ENCODE measurements at places on chromosomes 5 and 9. TPM values are rescaled to one million over a fixed set of nuclear protein-coding genes. Genes with fewer than 3 reads are reported as not detected.

GRCh38 chr5:80592761-80593160 lies 22.7 kb upstream of the ANKRD34B start:
- no peak for DNase-seq

DNA sequence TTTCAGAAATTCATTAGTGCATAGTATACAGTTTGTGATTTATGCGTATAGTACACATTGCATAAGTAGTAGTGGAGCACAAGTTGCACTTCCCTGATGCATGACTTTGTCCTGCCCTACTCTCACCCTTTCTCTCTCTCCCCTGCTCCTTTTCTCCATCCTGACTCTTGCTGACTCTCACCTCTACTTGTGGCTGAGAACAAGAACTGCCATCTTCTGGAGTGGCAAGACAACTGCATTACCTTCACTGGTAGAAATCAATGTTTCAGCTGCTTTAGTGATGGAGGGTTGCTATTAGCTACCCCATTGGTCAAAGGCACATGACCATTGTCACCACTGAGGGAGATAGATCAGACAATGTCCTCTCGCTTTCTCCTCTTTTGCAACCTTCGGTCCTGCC lies 26.9 kb downstream of the SPEF2 start:
- DNase-seq, result no peak

- no peak for DNase-seq
These were observed 12.5 kb upstream of the WNK2 start for GRCh38 chr9:93171261-93171990.

The ZBTB34 gene
- total RNA-seq, result 8.1 TPM
